Suppressor macrophage treated with lipopolysaccharide for 4 hours (primary cell): ENCODE measurements at places on chromosomes 3 and 15.

DNA sequence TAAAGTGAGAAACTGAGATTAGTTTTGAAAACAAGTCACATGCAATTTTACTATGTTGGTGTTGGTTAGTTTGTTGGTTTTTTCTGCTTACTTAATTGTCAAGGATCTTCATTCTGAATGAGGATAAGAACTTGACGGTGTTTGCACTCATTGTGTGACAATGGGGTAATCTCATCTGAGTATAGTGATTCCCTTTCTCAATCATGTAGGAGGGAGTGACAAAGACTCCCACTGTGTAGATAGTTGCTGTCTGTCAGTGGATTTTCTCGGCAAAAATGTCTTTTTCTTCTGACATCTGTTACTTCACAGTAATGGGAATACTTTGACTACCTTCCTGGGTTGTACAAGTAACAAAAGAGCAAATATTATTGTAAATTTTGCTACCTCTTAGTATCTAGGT, 23.5 kb downstream of the KCNH8 start:
- DNase-seq = no peak

DNA sequence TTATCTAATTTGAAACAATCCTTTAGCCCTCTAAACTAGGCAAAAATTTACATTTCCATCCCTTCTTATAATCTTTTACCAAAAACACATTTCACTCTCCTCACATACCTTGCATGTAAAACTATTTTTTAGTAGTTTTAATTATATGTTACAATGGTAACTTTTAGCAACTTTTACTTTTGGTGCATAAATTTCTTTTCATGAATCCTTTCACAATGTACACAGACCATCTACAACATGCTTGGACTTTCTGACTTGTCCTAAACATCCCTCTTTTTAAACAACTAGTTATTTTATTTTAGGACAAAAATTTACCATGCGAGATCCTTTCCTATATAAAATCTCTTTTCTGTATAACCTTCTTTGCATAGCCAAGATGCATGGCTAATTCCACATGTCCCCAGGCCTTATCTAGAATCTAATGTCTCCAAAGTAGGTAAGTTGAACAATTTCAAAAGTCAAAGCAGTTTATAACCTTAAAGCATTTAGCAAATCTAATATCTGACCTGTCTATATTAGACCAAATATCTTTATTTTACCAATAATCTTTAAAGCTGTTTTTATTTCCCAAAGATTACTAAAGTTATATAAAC, 14.4 kb upstream of the ALDH1L1 start:
- no peak for DNase-seq

DNA sequence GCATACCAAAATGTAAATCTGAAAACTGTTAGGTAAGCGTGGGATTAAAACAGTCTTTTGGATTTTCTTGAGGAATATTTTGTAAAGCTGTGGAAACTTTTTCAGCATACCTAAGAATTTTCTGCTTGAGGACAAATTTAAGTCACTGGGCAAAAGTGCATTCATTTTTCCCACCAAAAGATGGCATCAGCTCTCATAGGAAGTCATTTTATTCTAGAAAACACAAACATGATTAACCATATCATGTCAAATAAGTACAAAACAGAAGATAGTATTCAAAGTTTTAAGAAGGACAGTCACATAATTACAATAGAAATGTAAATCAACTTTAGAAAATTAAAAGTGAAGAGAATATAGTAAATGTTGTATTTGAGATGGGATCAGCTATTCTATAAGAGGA, 63.5 kb downstream of the SLC49A4 start:
- DNase-seq = peak; percentile 27

DNA sequence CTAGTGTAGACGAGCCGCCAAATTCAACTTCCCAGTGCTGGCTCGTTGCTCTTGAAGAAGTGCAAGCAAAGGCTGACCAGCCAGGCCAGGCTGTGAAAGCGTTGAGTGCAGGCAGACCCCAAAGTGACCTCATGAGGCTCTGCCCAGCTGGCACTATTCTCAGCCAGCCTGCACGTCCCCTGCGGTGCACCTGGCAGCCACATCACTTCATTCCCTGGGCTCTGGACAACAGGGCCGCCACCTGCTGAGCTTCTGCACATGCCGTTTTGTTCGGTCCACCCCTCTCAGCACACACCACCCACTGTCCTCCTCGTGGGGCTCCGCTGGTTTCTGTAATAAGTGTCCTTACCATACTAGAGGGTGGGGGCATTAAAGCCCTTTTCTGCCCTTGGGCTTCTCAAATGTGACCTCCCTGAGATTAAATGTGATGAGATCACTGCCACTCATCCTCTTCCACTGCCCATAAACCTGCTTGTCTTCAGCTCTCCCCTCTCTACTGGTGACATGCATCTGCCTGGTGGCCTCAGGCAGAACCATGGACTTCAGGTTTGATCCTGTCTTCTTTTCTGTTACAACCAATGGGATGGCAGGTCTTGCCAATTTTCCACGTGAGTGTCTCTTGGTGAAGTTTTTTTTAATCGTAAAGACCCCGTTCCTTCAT, 6.1 kb downstream of the RASGRF1 start:
- DNase-seq = no peak

DNA sequence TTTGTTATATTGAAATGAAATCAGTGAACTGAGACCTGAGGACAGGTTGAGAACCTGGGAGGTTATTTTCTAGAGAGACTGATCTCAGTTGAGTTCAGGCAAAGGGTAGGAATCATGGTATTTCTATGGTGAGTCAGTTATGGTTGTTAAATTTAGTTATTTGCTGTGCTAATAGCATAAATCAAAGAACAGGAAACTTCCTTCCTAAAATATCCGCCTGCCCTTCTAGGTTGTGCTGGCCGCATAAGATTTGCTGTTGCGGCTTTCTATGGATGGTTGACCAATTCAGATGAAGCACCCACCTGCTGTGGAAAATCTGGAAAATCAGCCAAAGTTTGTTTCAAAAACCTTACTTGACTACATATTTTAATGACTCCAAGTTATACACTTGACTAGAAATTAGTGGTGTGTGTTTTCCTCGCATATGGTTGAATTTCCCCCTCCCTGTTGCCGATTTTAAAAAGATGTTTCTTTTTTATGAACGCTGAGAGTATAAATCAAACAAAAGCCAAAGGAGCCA, 52.6 kb downstream of the PLCL2 start:
- DNase-seq = no peak

- no peak for DNase-seq
Observed at GRCh38 chr3:56467108-56467507, 1.2 kb downstream of the ERC2 start.

GRCh38 chr3:127909646-127910045, 5.4 kb upstream of the KBTBD12 start:
- DNase-seq = no peak

DNA sequence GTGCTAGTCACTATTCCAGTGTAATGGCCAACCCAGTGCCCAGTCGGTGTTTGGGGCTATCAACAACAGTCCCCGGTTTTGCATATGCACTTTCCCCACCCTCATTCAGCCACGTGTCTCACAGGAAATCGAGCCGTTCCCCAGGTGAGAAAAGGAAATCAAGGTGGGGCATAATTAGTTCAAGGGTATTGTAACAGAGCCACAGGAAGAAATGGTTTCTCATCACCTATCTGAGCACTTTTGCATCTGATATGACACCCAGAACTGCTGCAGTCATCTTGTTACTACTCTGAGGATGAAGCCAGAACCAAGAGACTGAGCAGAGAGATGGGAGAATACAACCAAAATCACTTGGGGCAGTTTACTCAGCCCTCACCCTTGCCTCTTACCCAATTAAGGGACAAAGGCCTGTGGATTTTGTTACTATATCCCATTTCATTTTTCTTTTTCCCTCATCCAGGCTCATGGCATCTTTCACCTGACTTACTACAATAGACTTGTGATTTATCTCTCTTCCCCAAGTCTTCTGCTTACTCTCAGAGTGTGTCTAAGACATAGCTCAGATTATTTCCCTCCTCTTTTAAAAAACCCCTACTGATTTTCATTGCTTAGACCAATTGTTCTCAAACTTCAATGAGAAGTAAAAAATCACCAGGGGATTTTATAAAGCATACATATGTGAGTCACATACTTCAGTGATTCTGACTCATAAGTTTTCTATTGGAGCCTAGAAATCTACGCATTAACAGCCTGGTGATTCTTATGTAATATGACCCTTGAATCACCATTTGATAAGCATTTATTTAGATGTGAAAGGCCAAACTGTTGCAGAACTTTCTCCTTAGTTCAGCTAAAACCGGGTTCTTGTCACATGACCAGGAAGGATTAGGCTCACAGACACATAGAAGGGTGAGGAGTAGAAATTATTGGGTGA, 40.5 kb downstream of the TRAT1 start:
- peak; percentile 9 for DNase-seq
